ACHN (cell line): ENCODE measurements at places on chromosomes 6 and 20.

GRCh38 chr6:17047889-17048288, 54.0 kb upstream of the STMND1 start:
- no peak for DNase-seq

GRCh38 chr6:169763308-169763707, 11.9 kb downstream of the ERMARD start:
- DNase-seq = no peak

- no peak for DNase-seq
Measured at GRCh38 chr20:38429301-38429700, 5.8 kb downstream of the SNHG17 start.

- no peak for DNase-seq
Measured at GRCh38 chr6:3088968-3089367, 20.7 kb downstream of the RIPK1 start.

GRCh38 chr6:112189494-112189893, 64.9 kb downstream of the LAMA4 start:
- no peak for DNase-seq

GRCh38 chr6:31180500-31180899, 10.0 kb upstream of the POU5F1 start:
- no peak for DNase-seq

- no peak for DNase-seq
Measured at GRCh38 chr6:16564436-16564835, 196.8 kb downstream of the ATXN1 start.

DNA sequence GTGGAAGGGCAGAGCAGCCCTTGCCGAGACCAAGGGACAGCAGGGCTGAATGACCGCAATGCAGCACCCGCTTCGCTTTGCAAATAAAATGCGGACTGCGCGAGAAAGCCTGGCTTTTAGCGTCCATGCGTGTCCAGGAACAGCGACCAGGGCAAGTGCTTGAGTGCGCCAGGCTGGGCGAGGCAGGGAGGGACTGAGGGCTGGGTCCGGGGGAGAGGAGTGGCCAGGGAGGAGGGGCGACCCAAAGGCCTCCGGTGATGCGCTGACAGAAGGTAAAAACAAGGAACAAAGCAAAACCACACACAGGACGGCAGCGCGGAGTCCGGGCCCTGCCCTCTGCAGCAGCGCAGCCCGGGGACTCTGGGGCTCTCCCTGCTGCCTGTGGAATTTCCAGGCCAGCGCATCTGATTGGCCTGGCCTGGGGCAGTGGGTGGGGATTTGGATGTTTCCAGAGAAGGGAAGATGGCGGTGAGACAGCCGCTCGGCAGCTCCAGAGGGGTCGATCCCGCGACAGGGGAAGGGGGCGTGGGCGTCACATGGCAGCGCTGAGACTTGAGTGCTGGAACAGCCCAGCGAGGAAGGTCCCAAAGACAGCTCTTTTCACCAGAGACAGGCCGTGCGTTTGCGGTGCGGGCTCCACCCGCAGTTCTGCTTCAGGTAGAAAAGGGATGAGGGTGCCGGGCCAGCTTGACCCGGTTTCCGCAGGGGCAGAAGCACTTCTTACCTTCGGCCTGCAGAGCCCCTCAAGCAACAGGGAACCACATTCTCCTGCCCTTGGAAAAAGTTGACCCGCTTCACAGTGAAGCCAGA, 51.8 kb downstream of the SSR1 start:
- DNase-seq = peak; percentile 86

DNA sequence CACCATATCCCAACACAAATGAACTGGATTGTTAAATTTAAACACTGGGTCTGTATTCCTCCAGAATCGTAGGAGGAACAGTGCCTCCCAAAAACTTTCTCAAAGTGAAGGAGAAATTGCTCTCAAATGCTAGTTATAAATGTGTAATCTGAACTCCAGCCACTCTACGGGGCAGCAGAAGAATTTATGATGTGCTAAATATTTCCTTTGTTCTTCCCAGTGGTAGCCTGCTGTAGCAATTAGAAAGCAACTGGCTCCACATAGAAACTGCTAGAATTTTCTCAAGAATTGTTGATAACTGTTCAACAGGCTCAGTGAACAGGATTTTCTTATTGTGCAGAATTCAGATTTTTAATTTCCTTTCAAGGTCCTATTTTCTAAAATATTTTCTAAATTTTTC, 49.8 kb upstream of the EYA4 start:
- DNase-seq = no peak

- no peak for DNase-seq
Measured at GRCh38 chr20:51434580-51435247, 107.8 kb downstream of the NFATC2 start.

DNA sequence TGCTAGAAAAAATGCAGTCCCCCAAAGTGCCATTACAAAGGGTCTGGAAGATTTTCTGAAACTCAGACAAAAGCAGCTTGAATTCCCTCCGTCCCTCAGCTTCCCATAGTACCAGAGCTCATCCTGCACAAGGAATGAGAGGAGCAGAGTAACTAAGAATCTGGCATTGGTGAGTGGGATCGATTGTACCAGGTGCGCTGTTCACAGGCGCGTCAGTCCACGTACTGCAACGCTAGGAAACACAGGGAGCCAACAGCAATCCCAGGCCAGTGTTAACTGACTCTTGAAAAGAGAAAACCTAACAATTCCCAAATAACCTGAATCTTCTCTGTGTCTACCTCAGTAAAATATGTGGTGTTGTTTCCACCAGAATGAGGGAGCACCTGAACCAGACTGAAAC, 77.9 kb downstream of the GCNT2 start:
- no peak for DNase-seq

DNA sequence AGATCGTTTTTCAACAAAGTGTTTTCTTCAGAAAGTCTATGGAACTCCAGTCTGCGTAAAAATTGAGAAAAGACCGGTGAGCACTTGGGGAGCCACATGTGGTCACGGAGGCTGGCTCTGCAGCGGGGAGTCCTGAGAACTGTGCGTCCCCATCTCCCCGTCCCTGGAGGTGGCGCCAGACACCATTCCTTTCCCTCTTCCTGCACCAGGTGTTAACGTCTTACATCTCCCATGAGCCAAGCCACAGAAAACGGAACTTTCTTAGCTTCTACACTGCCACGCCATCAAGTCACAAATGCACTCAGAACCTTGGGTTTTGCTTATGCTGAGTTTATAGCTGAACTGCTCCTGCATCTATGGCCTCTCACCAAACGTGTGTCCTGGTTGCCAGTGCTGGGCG, 62.6 kb downstream of the GINS1 start:
- DNase-seq = peak; percentile 33

GRCh38 chr6:27777614-27778355, 134.4 kb downstream of the OR2B2 start:
- no peak for DNase-seq

DNA sequence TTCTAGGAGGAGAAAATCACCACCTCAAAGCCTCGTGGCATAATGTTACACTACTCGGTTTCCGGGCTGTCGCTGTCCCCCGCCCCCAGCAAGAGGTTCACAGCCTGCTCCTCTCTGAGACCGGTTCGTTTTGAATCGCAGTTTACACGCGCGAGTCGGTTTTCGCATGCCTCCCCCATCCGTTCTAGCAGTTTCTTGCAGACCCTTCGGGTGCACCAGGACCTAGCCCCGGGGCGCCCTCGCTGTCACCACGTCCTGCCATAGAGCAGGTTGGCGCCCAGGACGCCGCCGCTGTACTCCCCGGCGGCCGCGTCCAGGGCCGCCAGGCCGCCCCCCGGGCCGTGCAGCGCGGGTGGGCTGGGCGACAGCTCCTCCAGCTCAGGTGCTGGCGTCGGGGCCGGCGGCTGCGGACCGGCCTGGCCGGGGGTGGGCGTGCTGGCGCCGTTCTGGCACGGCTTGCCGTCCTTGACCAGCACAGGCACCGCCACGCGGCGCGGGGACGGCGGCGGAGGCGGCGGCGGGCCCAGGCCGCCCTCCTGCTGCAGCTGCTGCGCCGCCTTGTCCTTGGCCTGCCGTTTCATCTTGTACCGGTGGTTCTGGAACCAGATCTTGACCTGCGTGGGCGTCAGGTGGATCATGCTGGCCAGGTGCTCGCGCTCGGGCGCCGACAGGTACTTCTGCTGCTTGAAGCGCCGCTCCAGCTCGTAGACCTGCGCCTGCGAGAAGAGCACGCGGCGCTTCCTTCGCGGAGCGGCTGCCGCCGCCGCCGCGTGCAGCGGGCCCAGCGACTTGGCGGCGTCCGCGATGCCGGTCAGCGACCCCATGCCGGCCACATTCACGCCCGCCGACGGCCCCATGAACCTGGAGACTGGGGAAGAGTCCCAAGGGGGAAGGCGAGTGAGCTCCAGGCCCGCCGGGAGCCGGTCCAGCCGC, 1.4 kb downstream of the NKX2-4 start:
- no peak for DNase-seq

GRCh38 chr6:52557389-52558265, 19.2 kb downstream of the TRAM2 start:
- DNase-seq = no peak

DNA sequence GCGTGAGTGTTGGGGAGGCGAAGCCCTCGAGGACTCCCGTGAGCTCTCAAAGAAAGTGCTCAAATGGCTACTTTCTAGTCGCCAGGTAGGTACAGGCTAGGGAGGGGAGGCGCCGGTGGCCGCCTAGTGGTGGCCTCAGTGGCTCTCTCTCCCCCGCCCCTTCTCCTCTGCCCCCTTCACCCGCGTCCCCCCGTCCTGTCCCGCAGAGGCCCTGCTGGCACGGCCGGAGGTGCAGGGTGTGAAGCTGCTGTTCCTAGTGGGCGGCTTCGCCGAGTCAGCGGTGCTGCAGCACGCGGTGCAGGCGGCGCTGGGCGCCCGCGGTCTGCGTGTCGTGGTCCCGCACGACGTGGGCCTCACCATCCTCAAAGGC, 16.3 kb downstream of the ADISSP start:
- no peak for DNase-seq

DNA sequence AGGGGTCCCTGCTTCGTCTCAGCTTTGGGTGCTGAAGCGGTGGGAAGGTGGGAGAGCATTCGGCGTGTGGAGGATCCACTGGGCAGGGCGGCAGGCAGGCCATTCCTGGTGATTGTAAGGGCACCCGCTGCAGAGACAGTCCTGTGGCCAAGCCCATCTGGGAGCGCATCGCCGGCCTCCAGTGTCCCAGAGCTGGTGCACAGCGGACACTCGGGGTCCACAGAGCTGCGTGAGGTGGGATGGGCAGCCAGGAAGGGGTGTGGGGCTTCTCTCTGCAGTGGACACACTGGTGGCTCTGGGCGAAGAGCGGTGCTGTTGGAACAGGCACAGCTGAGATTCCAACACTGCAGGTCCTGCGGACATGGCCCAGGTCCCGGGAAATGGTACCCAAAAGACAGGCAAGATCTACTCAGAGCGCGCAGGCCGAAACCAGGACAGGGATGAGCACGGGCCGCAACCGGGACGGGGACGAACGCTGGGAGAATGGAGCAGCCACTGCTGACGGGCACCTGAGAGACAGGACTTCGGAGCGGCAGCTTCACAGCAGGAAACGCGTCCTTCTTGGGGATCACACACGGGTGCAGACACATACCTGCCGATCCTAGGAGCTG, 188.2 kb downstream of the ERMARD start:
- DNase-seq = no peak

DNA sequence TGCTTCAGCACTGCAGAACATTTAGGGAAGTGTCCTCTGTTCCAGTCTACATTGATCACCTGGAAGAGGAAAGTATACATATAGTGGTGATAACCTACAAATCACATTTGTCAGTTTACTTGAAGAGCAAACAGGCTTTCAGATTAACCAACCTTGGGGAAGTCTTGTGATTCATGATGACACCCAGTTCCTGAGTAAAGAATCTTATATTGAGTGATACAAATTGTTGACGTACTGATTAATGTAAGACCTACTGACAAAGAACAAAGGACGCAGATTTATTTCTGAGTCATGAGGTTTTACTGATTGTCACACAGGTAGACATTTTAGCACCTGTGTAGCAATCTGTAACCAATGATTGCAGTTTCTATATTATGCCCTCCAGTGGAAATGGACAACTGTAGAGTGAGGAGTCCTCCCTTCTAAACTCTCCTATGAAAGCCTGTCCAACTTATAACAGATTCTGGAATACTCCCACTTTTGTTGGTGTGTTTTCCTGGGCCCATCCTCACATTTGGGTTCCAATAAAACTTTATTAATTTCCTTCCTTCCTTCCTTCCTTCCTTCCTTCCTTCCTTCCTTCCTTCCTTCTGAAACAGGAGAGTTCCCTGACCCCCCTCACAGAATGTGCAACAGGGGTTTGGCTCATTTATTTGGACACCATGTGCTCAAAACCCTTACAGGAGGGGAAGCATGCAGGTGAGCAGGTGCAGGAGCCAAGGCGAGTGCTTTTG, 113.5 kb downstream of the SLC35B3 start:
- no peak for DNase-seq

DNA sequence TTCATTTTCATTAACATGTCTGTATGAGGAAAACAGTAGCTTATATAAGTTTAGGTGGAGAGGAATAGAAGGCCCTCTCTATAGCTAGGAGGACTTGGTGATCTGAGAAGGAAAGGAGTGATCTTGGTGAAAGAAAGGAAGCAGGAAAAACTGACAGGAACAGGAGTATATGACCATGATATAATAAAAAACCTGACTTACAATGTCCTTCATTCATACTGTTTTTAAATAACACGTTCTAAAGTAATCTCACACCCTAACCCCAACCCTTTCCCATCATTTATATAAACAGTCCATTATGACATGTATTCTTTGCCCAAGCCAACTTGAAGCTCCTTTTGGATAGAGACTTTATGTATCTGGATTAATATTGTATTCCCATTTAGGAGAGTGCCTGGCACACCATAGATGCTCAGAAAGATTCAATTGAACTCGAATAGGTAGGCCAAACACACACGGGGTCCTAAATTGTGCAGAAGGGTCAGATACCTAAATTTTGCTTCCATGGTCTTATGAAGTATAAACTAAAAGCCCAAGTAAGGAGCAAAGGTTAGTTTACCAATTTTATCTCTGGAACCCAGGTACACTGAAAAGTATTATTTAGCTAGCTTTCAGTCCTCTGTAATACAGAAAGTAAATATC, 75.9 kb downstream of the OR2B2 start:
- no peak for DNase-seq

GRCh38 chr20:53767206-53767930, 173.7 kb upstream of the ZNF217 start:
- DNase-seq = no peak

DNA sequence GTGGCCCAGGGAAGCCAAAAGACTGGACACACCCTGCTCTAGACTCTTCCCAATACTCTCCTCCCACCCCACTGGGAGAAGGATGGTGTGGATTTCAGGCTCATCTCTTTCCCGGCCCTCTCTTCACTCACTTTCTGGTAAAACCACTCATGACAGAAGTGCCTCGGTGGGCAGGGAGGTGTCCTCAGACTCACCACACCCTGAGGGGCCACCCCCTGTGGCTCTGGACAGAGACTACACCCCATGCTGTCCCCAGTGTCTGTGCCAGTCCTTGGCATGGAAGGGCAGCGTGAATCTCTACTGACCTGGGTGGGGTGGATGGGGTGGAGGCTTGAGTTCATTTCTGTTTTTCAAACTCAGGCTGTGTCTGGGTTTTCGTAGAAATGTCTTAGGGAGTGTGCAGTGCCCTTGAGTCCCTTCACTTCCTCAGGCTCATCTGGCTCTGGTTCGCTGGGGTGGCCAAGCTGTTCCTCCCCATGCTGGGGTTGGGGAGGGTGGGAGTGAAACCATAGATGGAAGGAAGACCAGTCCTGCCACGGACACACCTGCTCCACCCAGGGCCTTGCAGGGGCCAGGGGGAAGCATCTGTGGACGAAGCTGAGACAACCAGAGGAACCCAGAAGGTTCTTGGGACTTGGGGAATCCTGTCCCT, 59.1 kb downstream of the EZR start:
- DNase-seq = no peak
